ENCODE measurements at places on chromosomes 1 and 21.

DNA sequence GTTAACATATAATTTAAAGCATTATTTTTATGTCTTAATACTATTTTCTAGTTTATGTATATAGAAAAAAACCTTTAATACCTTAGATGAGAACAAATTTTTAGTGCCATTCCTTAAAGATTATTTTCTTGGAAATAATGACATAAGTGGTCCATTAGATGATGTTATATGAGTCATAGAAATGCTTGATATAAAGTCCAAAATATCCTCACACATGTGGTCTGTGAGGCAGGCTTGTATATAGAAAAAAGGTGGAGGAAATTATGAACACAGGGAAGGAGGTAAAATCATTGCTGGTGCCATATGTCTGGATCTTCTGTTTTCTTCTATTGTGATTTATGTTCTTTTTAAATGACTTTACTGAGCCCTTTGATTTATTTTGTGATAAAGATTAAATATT is 79.3 kb downstream of the MAP3K7CL start:
- no peak for DNase-seq

DNA sequence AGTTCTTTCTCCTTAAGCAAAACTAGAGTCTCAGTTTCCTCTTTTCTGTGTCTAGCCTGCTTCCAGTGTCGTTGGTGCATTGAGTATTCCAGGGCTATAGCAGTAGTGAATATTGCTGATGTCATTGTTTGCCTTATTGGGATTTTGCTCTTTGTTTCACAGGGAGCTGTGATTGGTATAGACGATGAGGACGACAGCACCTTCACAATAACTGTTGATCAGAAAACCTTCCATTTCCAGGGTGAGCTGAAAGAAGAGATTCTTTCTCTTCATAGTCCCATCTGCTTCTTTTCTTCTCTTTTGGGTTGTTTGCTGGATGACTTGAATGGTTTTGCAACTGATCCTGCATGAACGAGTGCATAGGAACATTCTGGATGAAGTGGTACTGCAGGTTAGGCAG is 52.4 kb downstream of the OSBPL9 start:
- no peak for DNase-seq

DNA sequence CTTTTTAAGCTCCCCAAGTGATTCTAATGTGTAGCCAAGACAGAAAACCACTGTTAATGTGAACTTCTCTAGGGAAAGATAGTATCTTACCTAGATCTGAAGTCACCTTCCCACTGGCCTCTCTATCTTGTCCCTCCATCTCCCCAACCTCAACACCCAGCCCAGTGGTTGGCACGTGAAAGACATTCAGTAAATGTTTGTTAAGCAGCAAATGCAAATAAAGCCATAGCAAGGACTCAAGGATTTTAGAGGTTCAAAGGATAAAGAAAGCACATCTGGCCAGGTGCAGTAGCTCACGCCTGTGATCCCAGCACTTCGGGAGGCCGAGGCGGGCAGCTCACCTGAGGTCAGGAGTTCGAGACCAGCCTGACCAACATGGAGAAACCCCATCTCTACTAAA is 9.8 kb downstream of the CLCC1 start:
- DNase-seq, result no peak

- no peak for DNase-seq
Measured at GRCh38 chr1:14946011-14946359, 207.6 kb upstream of the TMEM51 start.

GRCh38 chr1:159239551-159240220 is 35.0 kb downstream of the ACKR1 start:
- DNase-seq, result no peak

- DNase-seq, result peak; percentile 52
Measured at GRCh38 chr1:167627865-167628641, 2.0 kb upstream of the RCSD1 start.

DNA sequence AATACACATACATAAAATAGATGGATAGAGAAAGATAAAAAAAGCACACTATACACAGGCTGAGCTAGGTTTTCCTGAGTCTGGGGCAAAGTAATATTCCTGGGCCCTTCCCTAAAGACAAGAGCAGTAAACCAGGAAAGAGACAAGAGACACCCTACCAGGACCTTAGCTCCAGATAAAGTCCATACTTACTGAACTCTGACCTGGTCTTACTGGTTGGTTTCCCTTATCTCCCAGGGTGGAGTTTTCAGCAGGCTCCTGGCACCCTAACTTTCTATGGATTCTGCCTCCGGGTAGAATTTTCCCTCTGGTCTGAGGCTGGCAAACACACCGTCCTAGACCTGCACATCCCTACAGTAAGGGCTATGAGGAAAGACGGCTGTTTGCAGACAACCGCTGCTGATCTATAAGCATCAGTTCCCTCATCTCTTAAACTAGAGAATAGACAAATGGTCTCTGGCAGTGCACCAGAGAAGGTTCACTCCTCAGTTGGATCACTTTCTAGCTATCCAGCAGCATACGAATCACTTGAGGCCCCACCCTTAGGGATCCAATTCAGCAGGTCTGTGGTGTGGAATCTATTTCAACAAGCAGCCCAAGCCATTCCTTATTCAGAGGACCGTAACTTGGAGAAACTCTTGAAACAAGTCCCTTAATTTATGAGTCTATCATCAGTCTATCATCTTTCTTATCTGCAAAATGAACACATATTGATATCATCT is 52.0 kb downstream of the ARHGEF11 start:
- DNase-seq, result no peak

DNA sequence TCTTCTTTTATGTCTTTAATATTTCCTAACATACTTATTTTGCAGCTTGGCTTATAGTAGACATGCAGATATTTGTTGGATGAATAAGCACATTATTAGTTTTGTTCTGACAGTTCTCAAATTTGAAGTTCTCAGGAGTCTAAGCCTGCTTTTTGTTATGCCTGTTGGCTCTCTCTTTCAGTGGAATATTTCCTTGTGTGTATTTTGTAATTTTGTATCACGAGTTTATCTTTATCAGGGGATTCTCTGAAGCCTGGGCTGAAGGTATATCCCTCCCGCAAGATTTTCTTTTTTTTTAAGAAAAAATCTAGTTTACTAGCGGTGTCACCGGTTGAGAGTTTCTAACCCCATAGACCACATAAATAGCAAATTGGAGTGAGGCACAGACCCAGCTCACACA is 105.9 kb downstream of the RGL1 start:
- no peak for DNase-seq

GRCh38 chr1:104028416-104029035 is 278.8 kb downstream of the AMY1C start:
- DNase-seq, result no peak

DNA sequence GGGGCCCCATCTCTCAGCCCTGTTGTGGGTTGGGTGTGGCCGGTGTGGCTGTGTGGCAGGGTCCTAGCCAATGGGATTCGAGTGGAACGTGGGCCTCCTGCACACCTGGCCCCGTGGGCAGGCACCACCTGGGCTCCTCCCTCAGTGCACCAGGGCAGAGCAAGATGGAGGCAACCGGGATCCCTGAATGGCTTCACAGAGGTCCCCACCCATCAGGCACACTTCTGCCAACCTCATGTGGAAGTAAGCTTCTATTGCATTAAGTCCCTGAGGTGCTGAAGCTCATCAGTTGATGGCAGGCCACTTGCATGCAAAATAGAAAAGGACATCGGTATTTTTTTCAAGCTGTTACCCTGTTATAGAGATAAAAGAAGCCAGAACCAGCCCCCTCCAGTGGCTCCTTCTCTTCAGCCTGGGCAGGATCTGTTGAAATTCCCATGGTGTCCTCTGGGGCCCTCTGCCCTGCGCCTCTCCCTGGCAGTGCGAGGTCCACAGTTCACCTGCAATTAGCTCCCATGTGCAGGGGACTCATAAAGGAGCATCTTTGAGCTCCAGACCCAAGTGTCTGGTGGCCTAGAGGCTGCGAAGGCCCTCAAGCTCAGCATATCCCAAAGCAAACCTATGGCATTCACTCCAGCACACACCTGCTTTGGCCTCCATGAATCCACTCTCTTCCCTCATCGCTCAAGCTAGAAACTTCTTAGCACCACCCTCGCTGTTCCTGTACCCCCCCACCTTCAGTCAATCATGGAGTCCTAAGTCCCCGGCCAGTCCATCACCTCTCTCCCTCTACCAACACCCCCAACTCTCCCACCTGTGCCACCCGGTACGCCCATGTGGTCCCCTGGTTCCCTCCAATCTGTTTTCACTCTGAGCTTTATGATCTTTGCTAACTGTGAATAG is 2.1 kb upstream of the SLC45A1 start:
- DNase-seq, result no peak

DNA sequence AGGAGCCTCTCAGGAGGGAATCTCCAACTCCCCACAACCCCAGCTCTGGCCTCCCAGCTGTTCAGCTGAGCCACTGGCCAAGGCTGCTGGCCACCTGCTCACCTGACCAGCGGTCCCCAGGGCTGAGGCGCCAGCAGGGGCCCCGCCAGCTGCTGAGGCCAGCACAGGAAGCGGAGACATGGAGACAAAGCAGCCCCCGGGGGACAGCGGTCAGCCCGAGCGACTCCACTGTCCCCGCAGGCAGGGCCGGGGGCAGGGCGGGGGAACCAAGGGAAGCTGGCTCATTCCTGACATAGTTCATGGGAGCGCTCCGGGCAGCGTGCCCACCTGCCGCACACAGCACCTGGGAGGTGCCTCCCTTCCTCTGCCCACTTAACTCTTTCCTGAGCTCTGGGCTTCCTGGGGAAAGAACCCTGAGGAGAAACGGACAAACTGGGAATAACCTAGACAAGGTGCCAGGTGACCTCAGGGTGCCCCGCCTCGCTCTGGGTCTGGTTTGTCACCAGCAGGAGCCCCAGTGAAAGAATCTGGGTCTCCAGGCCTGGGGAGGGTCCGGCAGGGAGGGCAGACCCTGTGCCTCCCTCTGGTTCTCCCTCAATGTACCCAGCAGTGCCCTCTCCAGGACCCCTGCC is 10.7 kb downstream of the EPHA2 start:
- no peak for DNase-seq

GRCh38 chr1:189654906-189655305 is 822.8 kb downstream of the BRINP3 start:
- DNase-seq, result no peak

GRCh38 chr1:175094626-175095025 is 27.0 kb downstream of the TNN start:
- no peak for DNase-seq

DNA sequence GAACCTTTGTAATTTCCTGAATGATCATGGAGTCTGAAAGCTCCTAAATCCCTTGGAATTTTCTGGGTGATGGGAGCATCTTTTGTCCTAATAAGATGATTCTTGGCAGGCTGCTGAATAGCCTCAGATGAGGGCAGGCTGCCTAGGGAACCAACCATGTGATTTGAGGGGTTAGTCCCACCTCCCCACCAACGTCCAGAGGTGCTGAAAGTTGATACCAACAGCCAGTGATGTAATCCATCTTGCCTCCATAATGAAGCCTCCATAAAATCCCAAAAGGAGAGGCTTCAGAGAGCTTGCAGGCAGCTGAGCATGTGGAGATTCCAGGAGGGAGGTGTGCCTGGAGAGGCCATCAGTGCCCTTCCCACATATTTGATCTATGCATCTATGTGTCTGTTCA is 43.7 kb downstream of the GTF2B start:
- no peak for DNase-seq

GRCh38 chr1:30830537-30830936 is 73.0 kb upstream of the LAPTM5 start:
- DNase-seq, result no peak

DNA sequence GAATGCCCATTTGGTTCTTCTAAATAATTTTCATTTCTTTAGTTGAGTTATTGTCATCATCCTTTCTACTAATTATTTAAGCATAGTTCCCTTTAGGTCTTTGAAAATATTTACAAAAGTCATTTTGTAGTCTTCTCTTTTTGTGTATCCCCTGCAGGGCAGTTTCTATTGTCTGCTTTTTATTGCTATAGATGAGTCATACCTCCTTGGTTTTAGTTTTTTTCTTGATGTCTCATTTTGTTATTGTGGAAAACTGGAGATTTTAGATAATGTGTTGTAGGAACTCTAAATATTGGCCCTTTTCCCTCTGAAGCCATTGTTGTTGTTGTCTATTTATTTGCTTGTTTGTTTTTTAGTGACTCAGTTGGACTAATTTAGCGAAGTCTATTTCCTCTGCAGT is 387.9 kb downstream of the NUF2 start:
- DNase-seq, result no peak

DNA sequence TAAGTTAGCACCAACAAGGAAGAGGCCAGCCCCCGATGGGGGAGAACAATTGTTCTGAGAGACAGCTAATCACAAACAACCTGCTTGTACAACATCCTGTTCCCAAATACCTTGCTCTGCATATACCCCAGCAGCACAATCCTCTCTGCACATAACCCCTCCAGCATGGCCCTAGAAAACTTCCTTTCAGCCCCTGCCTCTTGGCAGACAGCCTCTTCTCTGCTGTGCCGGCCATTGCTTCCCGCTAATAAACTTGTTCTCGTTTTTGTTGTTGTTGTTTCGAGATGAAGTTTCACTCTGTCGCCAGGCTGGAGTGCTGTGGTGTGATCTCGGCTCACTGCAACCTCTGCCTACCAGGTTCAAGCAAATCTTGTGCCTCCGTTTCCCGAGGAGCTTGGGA is 392.7 kb downstream of the SMYD3 start:
- no peak for DNase-seq

GRCh38 chr1:108345776-108346531 is 102.1 kb upstream of the NBPF4 start:
- DNase-seq, result no peak

DNA sequence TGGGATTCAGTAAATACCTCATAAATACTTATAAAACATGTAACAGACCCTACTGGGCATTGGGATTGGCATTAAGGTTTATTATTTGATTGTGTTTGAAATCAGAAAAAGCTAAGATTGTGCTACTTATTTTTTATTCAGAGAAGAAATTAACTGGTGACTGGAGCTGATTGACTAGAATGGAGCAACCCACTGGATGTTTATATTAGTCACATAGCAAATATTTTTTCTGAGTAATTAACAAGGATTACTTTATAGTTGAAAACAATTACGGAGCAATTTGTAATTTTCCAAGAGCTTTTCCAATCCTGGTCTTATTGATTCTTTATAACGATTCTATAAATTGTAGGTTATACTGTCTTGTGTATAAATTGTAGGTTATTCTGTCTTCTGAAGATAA is 208.7 kb downstream of the HLX start:
- no peak for DNase-seq

GRCh38 chr1:31689854-31690253 is 14.0 kb downstream of the COL16A1 start:
- no peak for DNase-seq

- no peak for DNase-seq
Measured at GRCh38 chr1:94790670-94791069, 29.5 kb upstream of the SLC44A3 start.

DNA sequence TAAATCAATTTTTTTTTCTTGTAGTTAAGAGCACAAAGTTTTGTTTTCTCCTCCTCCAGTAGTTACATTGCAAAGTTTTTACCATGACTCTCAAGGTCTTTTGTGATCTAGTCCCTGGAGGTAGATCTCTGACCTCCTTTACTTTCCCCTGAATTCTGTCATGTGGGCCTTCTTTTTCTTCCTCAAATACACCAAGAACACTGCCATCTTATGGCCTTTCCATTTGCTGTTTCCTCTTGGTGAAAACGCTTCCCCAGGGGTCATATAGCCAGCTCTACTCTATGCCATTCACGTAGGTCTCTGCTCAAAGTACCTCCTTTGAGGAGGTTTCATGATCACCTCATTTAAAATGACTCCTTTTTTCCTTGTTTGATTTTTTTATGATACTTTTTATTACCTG is 2.7 kb downstream of the DDX20 start:
- DNase-seq, result no peak

GRCh38 chr1:9009438-9010370 is 16.5 kb downstream of the SLC2A7 start:
- no peak for DNase-seq
